NCI-H1092 treated with DMSO at 0.1 percent for 48 hours (cell line): ENCODE measurements at places on chromosomes 2 and 18.
A peak's percentile ranks its signal among the peaks of the same experiment; 100 is the strongest.

GRCh38 chr2:109337221-109337620 is 208.2 kb downstream of the SH3RF3 start:
- DNase-seq = no peak

GRCh38 chr18:25843791-25844190 is 246.6 kb downstream of the SS18 start:
- DNase-seq = no peak

- no peak for DNase-seq
Measured at GRCh38 chr18:79750980-79751571, 46.7 kb upstream of the KCNG2 start.

DNA sequence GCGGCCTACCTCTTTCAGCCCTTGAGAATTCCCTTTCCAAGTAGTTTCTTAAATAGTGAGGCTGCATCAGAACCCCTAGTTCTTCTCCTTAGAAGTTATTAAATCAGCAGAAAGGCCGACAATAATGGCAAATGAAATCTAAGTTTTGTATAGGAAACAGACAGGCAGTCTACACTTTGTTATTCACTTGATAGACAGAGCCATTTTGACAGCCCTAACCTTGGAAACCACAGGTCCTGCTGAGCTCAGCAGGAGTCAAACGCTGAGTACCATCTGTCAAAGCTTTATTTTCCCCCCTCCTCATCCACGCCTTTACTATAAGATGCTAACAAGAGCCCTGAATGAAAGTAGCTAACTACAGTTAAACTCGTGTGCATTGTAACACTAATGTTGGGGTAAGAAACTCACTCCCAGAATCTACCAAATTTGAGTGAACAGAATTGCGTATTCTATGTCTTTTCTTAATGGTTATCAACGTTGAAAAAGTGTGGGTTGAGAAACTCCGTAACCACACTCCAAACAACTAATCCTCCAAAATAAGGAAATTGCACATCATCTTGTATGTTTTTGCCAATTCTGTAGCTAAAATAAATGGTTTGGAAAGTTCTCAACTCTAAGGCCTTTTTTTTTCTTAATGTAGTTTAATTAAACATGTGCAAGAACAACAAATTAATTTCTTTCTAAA is 90.6 kb upstream of the EFEMP1 start:
- DNase-seq = peak; percentile 89

DNA sequence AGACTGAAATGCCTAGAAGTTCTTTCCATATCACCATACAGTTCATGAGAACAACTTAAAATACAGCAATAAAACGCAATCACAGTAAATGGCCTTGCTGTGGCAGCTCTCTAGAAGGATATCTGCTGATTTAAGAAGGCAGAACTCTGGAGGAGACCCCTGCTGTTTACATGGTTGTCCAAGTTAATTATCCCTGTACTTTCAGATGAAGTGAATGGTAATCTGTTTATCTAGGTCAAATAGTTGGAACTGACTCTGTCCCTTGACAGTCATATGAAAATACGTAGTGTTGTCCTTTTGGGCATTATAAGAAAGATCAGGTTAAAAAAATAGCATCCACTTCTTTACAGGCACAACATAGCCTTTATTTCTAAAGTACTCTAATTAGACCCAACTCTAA is 115.6 kb downstream of the COLEC12 start:
- DNase-seq = no peak

DNA sequence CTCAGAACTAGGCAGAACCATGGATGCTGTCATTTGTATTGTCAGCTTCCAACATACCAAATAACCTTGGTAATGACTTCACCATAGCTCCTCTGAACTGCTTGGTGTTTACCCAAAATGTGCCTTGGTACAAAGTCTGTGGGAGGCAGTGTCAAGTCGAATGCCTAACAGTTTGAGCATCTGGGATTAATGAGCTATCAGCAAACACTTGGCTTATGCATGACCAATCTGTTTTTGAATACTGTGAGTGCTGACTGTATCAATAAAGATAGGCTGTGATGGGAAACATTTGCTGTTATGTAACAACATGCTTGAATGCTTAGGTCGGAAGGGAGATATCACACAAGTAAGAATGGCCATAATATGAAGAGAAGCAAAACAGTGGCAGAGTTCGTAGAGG is 455.4 kb downstream of the CMPK2 start:
- no peak for DNase-seq

GRCh38 chr2:98311090-98311489 is 35.2 kb upstream of the CNGA3 start:
- DNase-seq = no peak

DNA sequence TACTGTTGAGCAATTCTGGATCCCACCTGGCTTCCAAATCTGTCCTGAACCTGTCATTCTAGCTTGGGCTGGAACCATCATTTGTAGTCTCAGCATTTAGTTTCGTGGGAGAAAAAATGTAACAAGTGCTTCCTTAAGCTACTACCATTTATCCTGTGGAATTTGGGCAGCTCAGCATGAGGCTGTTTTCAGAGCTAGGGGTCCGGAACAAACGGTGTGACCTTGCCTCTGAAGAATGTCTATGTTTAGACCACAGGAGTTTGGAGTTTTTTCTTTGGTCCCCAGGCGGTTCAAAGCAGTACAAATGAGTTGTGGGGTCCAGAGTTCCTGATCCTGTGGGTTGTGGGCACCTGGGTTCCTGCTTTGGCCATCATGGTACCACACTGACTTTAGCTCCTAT is 59.1 kb upstream of the TMEM178A start:
- no peak for DNase-seq

DNA sequence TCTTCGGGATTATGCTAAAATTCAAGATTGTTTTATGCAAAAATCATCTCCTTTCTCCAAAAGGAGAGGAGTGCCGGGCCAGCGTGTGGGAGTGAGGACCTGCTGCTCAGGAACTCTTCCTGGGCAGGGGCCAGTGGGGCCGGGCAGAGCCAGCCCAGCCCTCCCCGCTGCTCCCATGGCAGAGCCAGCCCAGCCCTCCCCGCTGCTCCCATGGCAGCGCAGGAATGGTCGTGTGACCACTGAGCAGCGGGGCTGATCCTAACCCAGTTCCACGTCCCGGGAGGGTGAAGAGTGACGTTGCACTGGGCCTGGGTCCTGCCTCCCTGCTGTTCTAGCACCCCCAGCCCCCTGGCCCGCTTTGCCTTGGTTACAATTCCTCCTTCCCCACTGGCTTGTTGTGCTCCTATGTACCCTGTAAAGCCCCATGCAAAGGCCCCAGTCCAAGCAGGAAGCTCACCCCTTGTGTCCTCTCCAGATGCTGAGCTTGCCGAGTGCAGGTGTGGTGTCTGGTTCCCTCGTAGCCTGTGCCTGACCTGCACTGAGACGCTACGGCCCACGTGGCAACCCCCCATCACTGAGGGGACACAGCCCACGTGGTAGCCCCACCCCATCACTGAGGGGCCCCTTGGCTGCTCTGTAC is 11.4 kb upstream of the NEU4 start:
- no peak for DNase-seq

DNA sequence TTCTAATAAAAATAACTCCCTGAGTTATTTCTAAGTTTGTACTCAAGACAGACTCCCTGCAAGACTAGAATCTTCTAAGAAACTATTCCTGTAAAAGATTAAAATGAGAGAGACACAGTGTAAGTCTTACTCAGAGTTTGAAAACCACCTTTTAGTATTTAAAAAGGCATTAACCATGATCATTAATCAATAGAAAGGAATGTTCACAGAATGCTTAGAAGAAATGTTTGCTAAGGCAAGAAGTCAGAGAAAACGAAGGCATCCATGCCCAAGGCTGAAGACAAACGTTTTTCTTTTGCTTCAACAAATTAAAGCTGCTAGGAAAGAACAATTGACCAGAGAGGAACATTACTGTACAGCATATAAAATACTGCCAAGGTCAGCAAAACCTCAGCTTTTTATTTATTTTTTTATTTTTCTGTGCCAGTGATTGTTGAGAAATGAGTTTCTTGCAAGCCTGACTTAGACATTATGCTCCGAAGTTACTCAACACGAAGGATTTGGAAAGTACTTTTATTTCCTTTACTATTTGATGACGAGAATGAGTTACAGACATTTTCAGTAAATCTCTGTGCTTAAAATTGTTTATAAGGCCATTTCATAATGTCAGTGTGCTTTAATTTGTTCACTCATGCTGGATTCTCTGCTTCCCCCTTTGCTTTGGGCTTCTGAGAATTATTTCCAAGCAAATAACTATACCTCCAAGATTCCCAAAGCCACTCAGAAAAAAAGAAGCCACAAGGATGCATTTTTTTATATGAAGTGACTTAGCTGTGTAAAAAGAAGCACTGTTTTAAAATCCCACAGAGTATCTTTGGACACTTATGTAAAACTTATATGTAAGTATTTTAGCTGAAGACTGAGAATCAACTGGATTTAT is 20.5 kb downstream of the RND3 start:
- no peak for DNase-seq

GRCh38 chr2:235463893-235464292 is 29.9 kb upstream of the AGAP1 start:
- no peak for DNase-seq

GRCh38 chr2:120908314-120908975 is 172.8 kb downstream of the GLI2 start:
- DNase-seq = no peak

- DNase-seq = no peak
Measured at GRCh38 chr18:6561862-6562291, 147.2 kb upstream of the L3MBTL4 start.

- no peak for DNase-seq
Measured at GRCh38 chr2:45978302-45978859, 318.8 kb upstream of the EPAS1 start.

DNA sequence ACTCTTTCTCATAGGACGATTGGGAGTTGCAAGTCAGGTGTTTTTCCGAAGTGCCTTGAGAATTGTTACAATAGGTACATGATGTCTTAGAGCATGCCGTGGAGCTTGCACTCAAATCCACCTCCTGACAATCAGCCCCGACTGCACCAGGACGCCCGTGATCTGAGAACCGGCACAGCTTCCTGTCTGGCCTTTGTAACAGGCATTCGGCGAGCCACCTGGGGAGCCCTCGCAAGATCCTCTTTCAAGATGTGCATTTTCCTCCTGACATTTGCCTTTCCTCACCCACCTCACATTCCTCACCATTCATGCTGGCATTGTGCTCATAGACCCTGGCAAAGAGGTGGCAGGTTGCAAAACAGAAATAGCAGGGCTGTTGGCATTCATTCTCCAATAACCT is 427.3 kb downstream of the GALR1 start:
- peak; percentile 44 for DNase-seq

GRCh38 chr2:137826373-137827372 is 137.6 kb upstream of the HNMT start:
- no peak for DNase-seq

DNA sequence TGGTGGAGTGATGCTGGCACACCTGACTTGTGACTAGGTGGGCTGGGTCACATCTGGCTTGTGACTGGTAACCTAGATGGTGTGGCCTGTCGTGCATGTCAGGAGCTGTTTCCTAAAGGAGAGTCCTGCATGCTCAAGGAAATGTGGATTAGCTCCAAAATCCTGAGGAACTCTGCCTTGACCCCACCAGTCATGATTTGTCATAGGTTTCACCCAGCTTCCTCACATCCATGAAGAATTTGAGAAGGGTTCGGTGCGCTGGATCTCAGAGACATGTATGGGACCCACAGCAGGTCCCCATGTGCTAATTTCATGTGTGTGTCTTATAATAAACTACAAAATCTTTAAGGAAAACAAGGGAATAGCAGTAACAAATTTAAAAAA is 107.2 kb downstream of the COL6A3 start:
- DNase-seq = no peak

DNA sequence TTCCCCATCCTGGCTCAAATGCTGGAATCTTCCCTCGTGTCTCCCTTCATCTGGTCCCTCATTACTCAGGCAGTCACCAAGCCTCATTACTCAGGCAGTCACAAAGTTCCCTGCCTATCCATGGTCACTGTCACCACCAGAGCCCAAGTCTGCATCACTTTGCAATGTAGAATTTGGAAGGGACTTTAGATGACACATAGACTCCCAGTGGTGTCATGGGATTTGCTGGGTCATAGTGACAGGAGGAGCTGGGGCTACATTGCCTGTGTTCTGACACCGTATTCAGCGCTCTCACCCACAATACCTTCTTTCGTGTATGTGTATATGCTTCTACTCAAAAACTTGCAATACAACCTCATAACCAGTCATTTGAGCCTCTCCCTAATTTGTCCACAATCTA is 2.1 kb upstream of the EMILIN1 start:
- DNase-seq = no peak

- DNase-seq = no peak
Measured at GRCh38 chr2:153536115-153536514, 57.6 kb upstream of the RPRM start.

DNA sequence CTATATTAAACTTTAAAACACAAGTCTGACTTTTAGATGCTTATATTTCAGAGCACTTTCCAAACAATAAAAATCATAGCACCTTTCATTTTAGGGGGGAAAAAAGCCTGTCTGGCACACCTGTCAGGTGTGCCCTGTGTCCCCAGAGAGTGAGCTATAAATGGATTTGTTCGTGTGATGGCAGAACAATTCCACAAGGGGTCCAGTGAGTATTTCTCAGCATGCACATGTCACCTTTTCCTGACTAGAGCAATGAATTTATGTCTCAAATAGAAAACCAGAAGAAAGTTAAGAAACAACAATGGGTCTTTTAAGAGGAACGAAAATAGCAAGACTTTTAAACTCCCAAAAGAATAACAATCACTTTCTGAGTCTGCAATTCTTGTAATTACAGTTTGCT is 55.9 kb downstream of the ACVR1C start:
- no peak for DNase-seq

DNA sequence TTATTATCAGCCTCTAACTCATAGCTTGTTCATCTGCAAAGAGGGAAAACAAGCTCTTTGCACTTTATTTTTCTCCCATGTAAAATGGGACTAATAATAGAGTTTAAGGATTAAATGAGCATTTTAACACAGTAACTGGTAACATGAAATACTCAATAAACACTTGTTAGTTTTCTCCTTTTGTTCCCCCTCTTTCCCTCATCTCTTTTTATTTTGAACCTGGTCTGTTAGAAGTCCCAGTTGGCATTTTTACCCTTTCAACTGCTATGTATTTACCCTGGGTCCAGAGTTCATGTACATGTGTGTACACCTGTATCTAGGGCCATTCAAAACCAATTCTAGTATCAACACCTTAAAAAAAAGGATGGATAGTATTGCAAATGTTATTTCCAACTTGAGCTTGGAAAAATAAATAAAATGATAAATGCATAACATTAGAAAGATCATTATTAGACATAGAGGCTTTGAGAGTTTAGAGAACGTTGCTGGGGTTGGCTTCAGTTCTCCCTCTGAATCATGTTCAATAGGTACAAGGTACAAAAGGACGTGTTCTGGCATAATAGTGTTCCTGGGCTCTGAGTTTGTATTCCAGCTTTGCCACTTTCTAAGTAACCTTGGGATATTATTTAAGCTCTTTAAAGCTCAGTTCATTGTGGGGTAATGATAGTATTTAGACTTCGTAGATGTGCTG is 5.2 kb upstream of the VPS54 start:
- DNase-seq = no peak

DNA sequence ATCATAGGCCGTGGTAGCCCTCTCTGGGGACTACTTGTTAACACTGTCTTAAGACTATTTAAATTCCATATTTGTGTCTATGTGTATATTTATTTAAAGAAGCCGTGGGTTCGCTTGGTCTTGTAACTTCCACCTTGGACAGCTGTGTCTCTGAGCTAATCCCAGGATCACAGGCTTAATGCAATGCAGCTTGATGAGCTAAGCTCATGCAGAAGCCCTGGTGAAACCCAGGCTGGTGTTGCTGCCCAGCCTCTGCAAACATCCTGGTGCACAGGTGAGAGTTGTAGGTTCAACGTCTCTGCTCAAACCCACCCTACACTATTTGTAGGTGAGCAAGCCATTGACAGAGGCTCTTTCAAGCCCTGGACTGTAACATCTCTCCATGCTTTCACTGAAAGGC is 211.8 kb downstream of the FAM210A start:
- no peak for DNase-seq

GRCh38 chr18:49162226-49162864 is 211.6 kb upstream of the SMAD7 start:
- no peak for DNase-seq
